ENCODE measurements at places on chromosomes 3 and 15.

DNA sequence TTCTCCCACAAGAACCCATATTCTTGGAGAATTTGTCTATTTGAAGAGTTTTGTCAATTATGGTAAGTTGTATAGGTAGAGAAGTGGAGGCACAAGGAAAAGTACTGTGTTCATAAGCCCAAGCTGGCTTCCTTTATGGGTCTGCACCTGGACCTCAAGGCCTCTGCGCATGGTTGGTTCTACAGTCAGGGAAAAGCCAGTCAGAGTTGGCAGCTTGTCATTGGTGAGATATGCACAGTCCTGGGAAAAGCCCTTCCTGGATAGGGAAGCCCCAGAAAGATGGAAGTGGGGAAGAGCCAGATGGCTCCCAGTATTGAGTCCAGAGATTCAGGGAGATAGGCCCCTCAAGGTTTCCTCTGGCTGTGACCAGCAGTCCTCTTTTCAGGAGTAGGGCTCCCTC, 15.8 kb downstream of the BOC start:
- DNase-seq, result no peak

DNA sequence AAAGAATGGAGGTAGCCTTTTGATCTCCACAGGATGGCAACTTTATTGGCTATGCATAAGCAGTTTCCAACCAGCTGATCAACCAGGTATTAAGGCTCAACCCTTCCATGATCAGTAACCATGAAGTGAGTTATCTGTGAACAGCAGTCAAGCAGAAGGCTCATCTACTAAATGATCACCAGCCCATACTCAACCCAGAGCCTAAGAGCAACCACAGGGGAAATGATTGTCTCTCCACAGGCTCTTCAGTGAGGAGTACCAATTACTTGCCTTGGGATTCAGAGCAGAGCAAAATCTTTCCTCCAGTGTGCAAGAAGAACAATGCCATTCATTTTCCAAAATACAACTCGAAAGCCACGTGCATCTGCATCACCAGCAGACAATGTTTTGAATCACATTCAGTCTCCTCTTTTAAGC, 754.8 kb downstream of the ROBO1 start:
- DNase-seq, result no peak

GRCh38 chr3:141812586-141812985, 49.4 kb downstream of the GRK7 start:
- DNase-seq, result no peak

- DNase-seq, result no peak
Measured at GRCh38 chr3:102102394-102102793, 253.1 kb downstream of the NFKBIZ start.

- DNase-seq, result peak; percentile 47
Measured at GRCh38 chr3:188421836-188422540, 268.0 kb downstream of the LPP start.

- DNase-seq, result no peak
Measured at GRCh38 chr3:19937459-19938294, 3.7 kb upstream of the EFHB start.

DNA sequence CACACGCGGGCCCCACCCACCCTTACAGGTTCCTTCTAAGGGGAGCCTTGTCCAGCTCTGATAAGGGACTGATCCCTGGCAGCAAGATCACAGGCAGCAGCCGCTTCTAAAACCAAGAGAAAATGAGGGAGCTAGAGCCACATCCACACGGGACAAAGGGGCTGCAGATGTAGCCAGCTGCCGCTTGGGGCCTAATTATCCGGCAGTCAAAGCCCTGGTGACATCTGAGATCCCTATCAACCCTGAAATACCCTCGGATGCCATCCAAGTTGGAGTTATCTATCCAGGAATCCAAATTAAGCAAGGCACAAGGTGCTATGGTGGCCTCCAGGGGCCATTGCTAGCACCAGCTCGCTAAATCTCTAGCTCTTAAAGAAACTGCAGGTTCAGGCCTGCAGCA, 248.3 kb downstream of the VPS13C start:
- DNase-seq, result no peak

DNA sequence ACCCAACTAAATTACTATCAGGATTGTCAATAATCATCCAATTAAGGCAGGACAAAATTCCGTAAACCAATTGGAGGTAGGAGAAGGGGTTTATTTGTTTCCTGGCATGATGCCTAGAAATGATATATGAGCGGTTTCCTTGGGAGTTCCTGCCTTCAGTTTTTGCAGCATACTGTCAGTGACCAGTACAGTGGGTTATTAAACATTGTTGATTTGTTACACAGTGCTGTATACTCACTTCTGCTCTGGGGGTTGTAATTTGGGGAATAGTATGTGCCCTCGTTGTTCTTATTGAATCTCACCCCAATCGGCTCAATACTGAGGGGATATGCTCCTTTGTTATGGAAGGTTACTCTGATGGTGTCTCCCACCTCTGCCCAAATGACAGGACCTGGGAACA, 22.2 kb downstream of the CP start:
- DNase-seq, result no peak

GRCh38 chr3:124784686-124785382, 54.6 kb downstream of the UMPS start:
- no peak for DNase-seq

DNA sequence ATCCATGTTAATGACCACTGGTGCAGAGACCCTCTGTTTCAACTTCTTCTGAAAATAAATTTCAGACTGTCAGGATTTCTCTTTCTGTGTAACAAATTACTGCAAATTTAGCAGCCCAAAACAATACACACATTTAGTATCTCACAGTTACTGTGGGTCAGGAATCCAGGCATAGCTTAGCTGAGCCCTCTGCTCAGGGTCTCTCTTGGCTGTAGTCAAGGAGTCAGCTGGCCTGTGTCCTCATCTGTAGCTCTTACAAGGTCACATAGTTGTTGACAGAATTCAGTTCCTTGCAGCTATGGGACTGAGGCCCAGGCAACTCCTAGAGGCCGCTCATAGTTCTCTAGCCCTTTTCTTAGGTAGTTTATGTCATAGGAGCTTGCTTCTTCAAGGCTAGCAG, 51.9 kb downstream of the NKIRAS1 start:
- no peak for DNase-seq

- DNase-seq, result no peak
Measured at GRCh38 chr3:116980099-116980498, 270.5 kb downstream of the TUSC7 start.

- DNase-seq, result no peak
Measured at GRCh38 chr3:143535994-143536784, 312.1 kb downstream of the SLC9A9 start.

DNA sequence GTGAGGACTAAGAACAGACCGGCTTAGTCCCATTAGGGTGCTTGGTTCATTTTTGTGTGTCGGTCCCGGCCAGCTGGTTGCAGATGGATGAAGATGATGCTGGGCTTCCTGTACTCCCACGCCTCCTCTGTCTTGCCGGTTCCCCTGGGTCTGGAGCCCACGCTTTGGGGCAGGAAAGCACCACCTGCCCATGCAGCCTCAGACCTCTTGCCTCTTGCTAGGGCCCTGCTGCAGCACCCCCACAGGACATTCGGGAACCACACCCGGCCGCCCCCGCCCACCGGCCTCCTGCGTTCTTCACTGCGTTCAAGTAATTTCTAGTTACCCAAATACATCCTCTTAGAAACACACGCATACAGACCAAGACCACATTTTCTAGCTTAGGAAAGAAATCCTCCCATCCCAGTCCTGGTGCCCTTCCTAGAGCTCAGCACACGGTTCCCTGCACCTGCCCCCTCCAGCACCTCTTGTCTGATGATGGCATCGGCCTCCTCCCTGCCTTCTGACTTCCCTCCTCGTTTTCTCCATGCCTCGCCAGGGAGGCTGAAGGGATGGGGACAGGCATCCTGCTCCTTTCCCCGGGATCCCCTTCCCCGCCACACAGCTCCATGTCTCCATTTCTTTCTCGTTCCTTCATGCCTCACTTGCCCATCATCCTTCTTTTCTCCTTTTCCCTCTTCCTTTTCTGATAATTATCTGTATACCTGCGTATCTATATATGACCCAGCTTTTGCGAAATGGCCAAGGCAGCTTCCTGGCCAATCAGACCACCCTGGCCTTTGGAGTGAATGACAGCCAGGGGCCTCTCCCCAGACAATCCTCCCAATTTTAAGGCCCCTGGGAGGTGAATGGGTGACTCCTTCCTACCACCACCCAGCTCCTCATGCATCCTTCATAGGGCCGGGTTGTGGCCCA, 30.9 kb downstream of the FAM3D start:
- no peak for DNase-seq

GRCh38 chr3:189123595-189124387, 48.0 kb upstream of the TPRG1 start:
- no peak for DNase-seq

DNA sequence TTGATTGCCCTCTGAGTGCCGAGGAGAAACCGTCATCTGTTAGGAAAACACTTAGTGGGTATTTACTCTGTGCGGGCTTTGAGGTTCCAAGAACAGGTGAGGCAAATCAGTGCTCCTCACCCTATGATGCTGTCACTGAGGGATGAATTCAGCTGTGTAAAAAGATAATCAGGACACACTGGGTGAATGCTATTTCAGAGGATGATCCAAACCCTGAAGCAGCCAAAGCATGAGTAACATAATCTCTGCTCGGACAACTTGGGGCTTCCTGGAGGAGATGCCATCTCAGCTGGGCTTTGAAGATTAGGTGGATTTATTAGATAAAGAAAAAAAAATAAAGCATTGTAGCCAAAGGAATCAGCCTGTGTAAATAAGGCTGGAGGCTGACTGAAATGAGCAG, 10.5 kb upstream of the GADL1 start:
- DNase-seq, result no peak

DNA sequence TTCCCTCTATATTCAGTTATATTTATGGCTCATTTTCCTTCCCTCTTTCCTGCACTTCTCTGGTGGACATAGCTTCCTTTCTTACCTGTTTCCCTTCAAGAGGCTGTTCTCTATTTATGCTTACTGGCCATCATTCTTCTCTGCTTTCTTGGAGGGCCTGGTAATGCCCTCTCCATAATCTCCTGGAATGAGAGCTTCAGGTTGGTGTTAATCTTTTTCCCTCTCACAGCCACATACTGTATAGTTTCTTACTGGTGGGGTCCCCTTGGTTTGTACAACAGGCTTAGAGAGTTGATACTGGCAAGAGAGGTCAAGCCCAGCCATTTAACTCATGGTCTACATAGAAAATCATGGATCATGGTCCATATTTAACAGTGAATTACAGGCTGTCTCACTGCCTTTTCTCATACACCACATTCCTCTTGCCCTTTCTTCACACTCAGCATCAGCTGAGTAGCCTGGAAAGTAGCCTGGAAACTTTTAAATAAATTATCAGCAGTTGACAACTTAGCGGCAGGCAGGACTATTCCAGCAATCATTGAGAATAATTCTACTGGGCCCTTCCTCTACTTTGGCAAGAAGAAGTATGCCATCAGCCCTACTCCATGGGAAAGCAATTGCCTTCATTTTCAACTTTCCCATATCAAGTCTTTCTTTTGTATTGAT, 38.0 kb upstream of the DPH6 start:
- no peak for DNase-seq

DNA sequence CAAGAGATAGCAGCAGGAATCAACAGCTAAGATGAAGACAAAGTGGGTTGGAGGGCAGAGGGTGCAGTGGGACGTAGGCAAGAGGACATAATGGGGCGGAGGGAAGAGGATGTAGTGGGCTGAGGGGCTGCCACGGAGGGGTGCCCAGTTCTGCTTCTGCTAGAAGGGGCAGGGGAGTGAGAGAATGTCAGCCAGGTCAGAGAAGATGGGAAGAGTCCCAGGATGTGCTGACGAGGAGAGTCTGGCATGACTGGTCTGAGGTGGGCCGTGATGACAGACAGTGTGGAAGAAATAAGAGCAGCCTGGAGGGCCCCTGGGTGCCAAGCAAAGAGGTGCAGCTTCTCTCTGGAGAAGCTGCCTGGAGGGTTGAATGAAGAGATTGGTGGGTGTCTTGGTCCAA, 4.0 kb downstream of the SPSB4 start:
- no peak for DNase-seq

- DNase-seq, result no peak
Measured at GRCh38 chr3:32848215-32848614, 30.4 kb downstream of the TRIM71 start.

GRCh38 chr3:169841171-169841570, 28.5 kb upstream of the LRRC34 start:
- no peak for DNase-seq

- DNase-seq, result no peak
Measured at GRCh38 chr15:65095747-65096104, 19.2 kb downstream of the KBTBD13 start.

- no peak for DNase-seq
Measured at GRCh38 chr3:122493296-122493695, 21.4 kb downstream of the KPNA1 start.

Data from smooth muscle cell of the brain vasculature (primary cell).